ENCODE measurements at places on chromosomes 2 and 18.

DNA sequence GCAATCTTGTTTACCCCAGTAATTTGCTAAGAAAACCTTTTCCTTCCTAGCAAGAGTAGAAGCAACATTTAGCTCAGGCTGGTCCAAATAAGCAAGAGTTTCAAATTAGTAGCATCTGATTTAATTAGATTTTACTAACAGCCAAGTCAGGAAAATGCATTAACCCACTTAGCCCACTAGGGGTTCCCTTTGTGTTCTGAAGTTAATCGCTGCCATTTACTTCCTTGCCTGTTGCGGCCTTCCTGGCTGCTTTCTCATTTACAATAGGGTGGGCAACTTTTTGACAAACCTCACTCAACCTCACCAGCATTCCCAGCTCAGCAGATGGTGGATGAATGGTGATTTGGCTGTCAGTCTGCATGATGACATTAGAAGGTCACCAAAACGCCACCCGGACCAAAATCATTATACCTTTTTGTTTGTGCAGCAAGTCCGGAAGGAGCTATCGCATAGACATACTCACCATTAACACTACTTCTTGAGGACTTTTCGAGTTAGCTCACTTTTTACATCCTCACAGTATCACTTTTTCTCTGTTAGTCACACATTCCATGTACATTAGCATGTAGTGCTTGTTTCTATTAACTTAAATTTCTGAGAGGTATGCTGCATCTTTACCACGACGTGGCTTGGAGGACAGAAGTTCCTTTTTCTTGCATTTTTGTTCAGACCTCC is 101.5 kb upstream of the SETBP1 start:
- peak; percentile 36 for DNase-seq

DNA sequence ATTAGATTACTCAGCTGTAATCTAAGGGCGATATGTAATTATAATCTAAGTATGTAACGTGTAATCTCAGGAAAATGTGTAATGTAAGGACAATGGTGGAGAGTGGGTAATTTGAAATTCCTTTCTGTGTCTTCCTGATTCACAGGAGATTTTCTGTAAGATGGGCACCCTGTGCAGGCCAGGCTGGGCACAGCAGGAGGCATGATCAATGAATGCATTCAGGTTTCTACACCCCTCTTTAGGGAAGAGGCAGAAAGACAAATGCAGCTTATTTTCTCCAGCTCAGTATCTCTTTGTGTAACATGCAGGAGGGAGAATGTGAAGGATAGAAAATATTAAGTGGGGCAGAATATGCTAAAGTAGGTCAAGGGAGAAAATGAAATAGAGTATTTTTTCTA is 320.1 kb downstream of the PIK3C3 start:
- no peak for DNase-seq

GRCh38 chr2:162012565-162013058 is 61.4 kb downstream of the DPP4 start:
- no peak for DNase-seq

DNA sequence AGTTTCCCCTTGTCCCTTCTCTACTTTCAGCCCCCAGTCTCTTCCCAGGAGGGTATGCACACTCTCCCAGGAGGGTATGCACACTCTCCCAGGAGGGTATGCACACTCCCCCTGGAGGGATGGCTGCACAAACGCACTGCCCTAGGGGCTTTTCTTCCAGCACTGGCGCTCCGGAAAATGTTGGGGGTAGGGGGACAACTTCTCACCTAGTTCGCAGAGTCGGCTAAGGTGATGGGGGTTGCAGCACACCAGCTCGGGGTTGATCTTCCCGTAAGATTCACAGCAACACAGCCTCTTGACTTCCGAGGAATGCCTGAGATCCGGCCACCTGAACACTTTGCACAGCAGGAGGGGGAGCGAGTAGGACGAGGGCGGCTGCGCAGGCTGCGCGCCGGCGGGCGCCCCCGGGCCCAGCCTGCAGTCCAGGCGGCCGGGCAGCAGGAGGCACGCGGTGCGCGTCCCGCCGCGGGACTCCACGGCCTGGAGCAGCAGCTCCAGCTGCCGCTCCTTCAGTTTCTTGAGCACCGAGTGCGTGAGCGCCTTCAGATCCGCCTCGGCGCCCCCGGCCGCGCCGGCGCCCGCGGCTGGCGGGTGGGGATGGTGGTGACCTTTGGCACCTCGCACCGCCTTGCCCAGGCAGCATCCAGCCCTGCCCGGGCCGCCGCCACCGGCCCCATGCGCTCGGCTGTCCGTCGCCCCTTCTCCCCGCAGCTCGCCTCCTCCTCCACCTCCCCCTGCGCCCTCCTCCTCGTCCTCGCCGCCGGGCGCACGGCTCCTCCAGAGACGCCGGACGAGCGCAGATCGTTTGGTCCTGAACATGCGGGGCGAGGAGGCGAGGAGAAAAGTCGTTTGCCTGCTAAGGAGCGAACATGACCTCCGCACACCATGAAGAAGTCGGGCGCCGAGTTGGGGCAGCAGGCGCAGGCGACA is 894 bp downstream of the SMAD7 start:
- DNase-seq: no peak

- DNase-seq: no peak
Measured at GRCh38 chr2:148067801-148068200, 46.9 kb downstream of the MBD5 start.

DNA sequence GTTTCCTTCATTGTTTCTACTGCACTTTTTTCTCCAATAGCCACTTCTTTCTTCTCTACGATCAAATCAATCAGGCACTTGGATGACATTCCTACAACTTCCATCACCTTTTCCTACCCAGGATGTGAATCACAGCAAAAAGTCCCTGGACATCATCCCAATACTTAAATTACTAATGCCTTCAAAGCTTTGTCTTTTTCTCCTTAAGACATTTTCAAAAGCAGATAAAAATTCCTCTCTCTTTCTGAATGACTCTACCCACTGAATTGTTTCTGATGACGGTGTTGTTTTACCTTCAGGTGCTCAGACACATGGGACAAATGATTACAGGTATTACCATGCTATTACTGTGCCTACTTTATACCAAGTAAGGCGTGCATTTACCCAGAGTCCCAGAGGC is 500.9 kb downstream of the FBXO15 start:
- no peak for DNase-seq

- DNase-seq: no peak
Measured at GRCh38 chr2:234435836-234436481, 60.9 kb downstream of the ARL4C start.

GRCh38 chr2:189657867-189658266 is 3.4 kb upstream of the ASNSD1 start:
- DNase-seq: no peak

DNA sequence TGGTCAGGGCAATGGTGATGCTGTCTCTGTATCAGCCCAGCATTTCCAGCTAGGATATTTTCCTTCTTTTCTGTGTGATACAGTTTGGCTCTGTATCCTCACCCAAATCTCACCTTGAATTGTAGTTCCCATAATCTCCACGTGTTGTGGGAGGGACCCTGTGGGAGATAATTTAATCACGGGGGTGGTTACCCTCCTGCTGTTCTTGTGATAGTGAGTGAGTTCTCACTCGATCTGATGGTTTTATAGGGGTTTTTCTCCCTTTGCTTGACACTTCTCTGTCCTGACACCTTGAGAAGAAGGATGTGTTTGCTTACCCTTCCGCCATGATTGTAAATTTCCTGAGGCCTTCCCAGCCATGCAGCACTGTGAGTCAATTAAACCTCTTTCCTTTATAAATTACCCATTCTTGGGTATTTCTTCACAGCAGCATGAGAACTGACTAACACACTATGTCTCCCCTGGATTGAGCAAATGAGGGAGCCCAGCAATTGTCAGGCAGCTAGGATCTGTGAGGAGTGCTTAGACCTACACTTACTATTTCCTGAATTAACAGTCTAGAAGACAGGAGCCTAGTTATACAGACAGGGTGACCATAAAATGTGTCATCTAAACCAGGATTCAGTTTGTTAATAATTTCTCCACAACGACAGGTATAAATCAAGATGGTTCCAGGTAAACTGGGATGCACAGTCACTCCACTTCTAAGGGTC is 6.0 kb downstream of the SCN2A start:
- no peak for DNase-seq

- no peak for DNase-seq
Measured at GRCh38 chr18:24959051-24959476, 392.9 kb downstream of the ZNF521 start.

DNA sequence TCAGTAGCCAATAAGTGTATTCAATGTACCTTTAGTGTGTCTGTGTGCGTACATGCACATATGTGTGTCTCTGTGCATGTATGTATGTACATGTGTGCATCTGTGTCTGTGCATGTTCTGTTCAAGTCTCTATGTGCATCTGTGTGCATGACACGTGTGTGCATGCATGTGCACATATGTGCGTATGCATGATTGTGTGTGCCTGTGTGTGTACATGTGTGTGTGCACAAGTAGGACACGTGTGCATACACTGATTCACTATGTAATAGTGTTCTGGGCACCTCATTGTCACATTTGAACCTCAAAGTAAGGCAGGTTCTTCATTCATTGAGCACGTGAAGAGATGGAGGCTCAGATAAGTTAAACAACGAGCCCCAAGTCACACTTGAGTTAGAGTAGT is 142.6 kb upstream of the COPS8 start:
- no peak for DNase-seq

DNA sequence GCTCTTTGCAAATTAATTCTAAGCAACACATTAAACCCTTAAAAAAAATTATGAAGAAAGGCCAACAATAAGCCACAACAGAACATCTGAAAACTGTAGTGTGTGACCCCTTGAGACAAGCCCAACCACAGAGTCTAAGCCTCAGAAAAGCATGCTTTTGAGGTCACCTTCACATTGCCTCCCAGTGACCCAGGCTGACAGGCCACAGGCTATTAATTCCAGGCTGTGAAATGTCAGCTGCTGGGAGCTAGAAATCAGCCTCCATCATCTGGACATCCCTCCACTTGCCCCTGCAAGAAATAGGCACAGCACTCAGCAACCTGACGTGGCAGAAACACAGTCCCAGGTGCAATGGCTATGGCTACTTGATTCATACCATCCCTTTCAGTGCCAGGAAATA is 179.4 kb upstream of the ZFP36L2 start:
- no peak for DNase-seq

DNA sequence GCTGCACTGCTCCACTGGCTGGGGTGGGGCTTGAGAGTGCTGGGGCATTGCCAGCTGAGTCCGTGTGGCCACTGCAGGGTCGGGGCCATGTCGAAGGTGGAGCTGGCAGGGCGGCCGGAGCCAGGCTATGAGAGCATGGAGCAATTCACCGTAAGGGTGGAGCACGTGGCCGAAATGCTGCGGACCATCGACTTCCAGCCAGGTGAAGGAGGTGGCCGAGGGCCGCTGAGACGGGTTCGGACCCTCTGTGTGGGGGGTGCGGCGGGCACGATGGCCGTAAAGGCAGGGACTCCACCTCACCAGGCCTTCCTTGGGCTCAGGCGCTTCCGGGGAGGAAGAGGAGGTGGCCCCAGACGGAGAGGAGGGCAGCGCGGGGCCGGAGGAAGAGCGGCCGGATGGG is 2.1 kb downstream of the UCN start:
- DNase-seq: no peak

DNA sequence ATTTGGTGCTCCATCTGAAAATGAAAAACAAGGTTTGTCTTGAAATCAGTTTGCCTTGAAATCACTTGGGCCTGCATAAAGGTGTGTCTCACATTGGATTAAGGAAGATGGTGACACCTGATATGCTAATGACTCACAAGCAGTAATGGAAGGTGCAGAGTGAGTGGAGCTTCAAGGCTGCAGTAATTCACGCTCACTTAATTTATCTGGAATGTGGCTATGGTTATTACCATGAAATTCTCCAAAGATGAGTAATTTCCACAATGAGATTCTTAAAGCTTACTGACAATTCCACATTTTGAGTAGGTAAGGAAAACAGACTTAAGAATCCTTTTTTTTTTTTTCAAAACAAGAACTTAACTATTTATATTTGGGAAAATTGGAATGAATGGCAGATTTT is 156.8 kb downstream of the PAX3 start:
- no peak for DNase-seq

DNA sequence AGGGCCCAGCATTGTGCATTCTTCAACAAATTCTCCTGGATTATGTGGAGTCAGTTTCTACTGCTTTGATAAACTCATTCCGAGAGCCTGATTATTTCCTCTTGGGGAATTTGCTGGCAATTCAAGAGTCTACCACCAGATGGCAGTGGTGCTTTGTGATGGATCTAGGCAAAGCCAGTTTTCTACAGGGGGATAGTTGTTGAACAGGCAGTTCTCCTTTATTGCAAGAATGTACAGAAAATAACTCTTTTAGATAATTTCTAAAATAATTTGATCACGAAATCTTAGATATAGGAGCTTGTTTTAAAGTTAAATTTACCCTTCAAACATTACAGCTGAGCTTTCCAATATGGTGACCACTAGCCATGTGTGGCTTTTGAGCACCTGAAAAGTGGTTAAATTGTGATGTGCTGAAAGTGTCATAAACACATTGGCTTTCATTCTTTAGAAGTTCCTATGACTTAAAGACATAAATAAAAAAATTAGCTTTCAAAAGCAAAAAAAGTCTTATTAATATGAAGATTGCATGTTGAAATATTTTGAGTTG is 66.7 kb upstream of the HAAO start:
- DNase-seq: peak; percentile 67

- DNase-seq: no peak
Measured at GRCh38 chr2:218381916-218382366, at the start of gene SLC11A1. SLC11A1 (plus strand) TSS chr2:218382273; CDS start chr2:218382369, 96 bp downstream.

GRCh38 chr18:36735130-36735529 is 93.7 kb downstream of the TPGS2 start:
- DNase-seq: peak; percentile 69

DNA sequence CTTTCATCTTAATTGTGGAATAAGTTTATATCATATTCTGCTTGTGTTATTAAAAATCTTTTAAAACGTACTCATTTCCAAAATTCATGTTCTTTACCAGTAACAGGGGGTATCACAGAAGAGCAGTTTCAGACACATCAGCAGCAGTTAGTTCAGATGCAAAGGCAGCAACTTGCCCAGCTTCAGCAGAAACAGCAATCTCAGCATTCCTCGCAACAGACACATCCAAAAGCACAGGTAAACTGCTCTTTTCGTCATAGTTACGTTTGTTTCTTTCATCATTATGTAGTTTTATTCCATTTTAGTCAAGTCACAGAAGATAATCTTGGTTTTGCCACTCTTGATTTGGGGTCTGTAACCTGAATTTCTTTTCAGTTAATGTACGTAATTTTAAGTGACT is 93.5 kb upstream of the KIF5C start:
- no peak for DNase-seq

- no peak for DNase-seq
Measured at GRCh38 chr2:190515687-190516086, 18.8 kb downstream of the NEMP2 start.
